ENCODE measurements at places on chromosomes 5 and 9. TPM values are rescaled to one million over a fixed set of nuclear protein-coding genes. Genes with fewer than 3 reads are reported as not detected.

GRCh38 chr9:34958411-34958982, 412 bp downstream of the PHF24 start:
- DNase-seq: no peak
- H3K27me3 ChIP-seq: peaks cover 5% of the 10 kb centered on the region
- H3K4me3 ChIP-seq: peak overlapping the region; percentile 42
- H3K4me1 ChIP-seq: no peaks in the 10 kb centered on the region
- H3K27ac ChIP-seq: no peak overlapping the region
- H3K36me3 ChIP-seq: no peaks in the 10 kb centered on the region

DNA sequence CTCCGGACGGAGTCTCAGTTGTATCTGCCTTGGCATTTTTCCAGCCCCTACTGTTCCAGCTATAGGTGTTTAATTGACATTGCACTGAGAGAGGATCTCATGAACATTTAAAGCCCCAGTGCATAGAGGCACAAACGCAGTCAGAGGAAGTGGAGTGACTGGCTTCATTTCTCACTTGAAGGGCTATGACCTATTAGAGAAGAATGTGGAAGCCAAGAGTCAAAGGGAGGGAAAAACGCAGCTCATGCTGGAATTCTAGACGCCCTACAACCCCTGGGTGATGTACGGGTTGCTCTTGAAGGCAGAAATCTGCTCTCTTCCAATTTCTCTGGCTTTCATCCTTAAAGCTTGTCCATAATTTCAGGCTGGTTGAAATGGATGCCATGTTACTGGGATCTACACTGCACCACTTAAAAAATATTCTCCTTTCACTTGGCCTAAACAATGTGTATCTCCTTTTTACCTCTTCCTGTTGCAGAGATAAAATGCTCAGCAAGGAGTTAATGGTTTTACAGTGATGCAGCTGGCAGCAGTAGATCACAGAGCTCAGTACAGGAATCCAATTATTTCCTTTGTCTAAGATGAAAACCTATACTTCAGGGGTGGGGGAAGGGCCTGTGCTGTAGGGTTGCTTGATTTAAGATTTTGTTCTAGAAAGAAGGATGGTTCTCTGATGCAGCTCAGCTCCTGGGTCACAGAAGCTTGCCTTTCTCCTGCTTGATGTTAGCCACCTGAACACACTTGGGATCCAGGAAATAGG, 61.8 kb upstream of the MAMDC2 start:
- H3K27me3 ChIP-seq: no peaks in the 10 kb centered on the region
- H3K4me3 ChIP-seq: no peak overlapping the region
- DNase-seq: no peak
- H3K36me3 ChIP-seq: no peaks in the 10 kb centered on the region
- H3K4me1 ChIP-seq: no peaks in the 10 kb centered on the region
- no peak overlapping the region for H3K27ac ChIP-seq

DNA sequence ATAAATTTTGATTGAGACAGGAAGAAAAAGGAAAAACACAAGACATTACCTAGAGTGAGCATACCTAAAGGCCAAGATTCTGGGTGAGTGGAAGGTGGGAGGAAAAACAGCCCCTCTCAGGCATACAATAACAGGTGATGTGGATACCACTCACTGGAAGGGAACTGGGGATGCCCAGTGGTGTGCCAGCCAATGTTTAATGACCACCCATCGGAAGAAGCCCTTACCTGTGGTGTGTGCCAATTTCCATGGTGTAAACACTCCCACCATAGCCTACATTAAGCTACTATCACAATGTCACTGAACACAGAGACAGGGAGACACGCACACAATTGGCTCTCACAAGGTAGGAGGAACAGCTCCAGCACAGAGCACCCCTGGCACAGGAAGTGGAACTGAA, 63.5 kb downstream of the SEMA5A start:
- no peaks in the 10 kb centered on the region for H3K4me1 ChIP-seq
- no peaks in the 10 kb centered on the region for H3K36me3 ChIP-seq
- DNase-seq: no peak
- H3K4me3 ChIP-seq: no peak overlapping the region

DNA sequence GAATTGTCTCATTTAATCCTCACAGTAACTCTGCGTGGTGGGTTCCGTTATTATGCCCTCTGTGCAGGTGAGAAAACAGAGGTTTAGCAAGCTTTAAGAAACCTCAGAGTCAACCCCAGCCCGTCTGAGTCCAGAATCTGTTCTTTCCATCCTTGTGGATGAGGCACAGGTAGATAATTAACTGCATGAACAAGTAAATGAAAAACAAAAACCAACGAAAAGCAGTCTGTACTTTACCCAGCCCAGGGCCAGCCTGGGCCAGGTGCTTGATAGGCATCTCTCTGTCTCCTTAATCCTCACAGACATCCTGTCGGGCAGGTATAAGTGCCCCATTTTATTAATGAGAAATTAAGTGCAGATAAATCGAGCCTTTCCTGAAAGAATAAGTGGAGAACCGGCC, 25.3 kb upstream of the CXCL14 start:
- no peak overlapping the region for H3K27ac ChIP-seq
- no peaks in the 10 kb centered on the region for H3K4me1 ChIP-seq
- no peaks in the 10 kb centered on the region for H3K27me3 ChIP-seq
- H3K36me3 ChIP-seq: no peaks in the 10 kb centered on the region
- DNase-seq: no peak

DNA sequence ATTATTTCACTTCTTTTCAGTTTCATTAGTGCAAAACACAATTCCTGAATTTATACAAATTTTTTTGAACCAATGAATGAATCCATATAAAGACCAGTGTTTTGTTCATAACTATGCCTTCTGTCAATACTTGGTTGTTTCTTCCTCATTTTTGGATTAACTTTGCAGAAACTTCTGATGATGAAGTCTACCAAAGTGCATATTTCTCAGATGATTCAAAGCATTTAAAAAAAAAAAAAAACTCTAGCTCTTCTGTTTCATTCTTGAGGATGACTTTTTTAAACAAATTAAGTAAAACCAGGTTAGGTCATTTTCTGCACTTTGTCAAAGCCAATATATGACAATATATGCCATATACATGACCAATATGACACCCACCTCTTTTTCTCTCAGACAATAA, 92.6 kb downstream of the CHSY3 start:
- H3K36me3 ChIP-seq: no peaks in the 10 kb centered on the region
- no peak overlapping the region for H3K27ac ChIP-seq
- no peaks in the 10 kb centered on the region for H3K4me1 ChIP-seq
- H3K4me3 ChIP-seq: no peak overlapping the region
- H3K27me3 ChIP-seq: no peaks in the 10 kb centered on the region

The HK3 gene
- total RNA-seq: 3.5 TPM

DNA sequence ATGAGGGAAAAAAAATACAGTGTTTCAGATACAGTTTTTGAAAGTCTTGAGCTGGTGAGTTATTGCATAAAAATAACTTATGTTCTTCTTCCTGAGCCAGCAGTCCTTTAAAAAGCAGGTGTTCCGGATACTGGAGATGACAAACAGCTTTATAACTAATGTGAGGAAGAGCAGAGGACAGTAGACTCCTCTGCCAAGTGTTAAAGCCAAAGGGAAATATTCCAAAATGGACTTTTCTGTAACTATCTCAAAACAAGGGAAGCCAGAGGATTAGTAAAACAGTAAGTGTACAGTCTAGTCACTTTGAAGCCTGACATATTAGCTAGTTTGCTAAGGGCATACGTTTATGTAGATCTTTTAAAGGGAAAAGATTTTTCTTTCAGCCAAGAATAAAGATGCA, 11.0 kb upstream of the SNCAIP start:
- H3K27ac ChIP-seq: no peak overlapping the region
- DNase-seq: no peak
- H3K27me3 ChIP-seq: peaks cover 8% of the 10 kb centered on the region
- H3K36me3 ChIP-seq: no peaks in the 10 kb centered on the region
- no peaks in the 10 kb centered on the region for H3K4me1 ChIP-seq

GRCh38 chr5:14250748-14251701, 107.9 kb downstream of the TRIO start:
- H3K4me1 ChIP-seq: peaks cover 4% of the 10 kb centered on the region
- H3K4me3 ChIP-seq: no peak overlapping the region
- no peak overlapping the region for H3K27ac ChIP-seq
- H3K36me3 ChIP-seq: no peaks in the 10 kb centered on the region
- no peak for DNase-seq

The MAMDC2 gene
- total RNA-seq: 1.2 TPM

The CYLC2 gene
- not detected for total RNA-seq

- no peaks in the 10 kb centered on the region for H3K4me1 ChIP-seq
- H3K36me3 ChIP-seq: no peaks in the 10 kb centered on the region
- no peak overlapping the region for H3K27ac ChIP-seq
- no peaks in the 10 kb centered on the region for H3K27me3 ChIP-seq
These were observed 564.8 kb upstream of the WWC1 start for GRCh38 chr5:167726642-167727041.

The KIF24 gene
- total RNA-seq: 0.43 TPM

GRCh38 chr9:76643399-76644117, 120.7 kb upstream of the PCA3 start:
- DNase-seq: no peak
- H3K4me3 ChIP-seq: no peak overlapping the region
- no peaks in the 10 kb centered on the region for H3K36me3 ChIP-seq

- no peak for DNase-seq
- no peaks in the 10 kb centered on the region for H3K36me3 ChIP-seq
- no peak overlapping the region for H3K4me3 ChIP-seq
- no peak overlapping the region for H3K27ac ChIP-seq
These were observed 116.8 kb upstream of the SPRY4 start for GRCh38 chr5:142441616-142442015.

GRCh38 chr9:33435821-33436277, 11.5 kb downstream of the AQP3 start:
- H3K27ac ChIP-seq: no peak overlapping the region
- DNase-seq: no peak
- H3K4me1 ChIP-seq: no peaks in the 10 kb centered on the region
- H3K4me3 ChIP-seq: no peak overlapping the region
- H3K27me3 ChIP-seq: no peaks in the 10 kb centered on the region
- H3K36me3 ChIP-seq: no peaks in the 10 kb centered on the region

GRCh38 chr5:64800926-64801325, 32.2 kb downstream of the CWC27 start:
- H3K4me1 ChIP-seq: no peaks in the 10 kb centered on the region
- peaks cover 4% of the 10 kb centered on the region for H3K36me3 ChIP-seq
- no peak overlapping the region for H3K4me3 ChIP-seq
- no peak overlapping the region for H3K27ac ChIP-seq
- no peak for DNase-seq

- no peak for DNase-seq
- H3K27ac ChIP-seq: no peak overlapping the region
- H3K27me3 ChIP-seq: no peaks in the 10 kb centered on the region
- no peaks in the 10 kb centered on the region for H3K36me3 ChIP-seq
These were observed 6.7 kb downstream of the AP3B1 start for GRCh38 chr5:78287833-78288232.

GRCh38 chr9:137960496-137960895, 82.9 kb downstream of the CACNA1B start:
- DNase-seq: no peak
- H3K27ac ChIP-seq: no peak overlapping the region
- H3K27me3 ChIP-seq: no peaks in the 10 kb centered on the region
- no peak overlapping the region for H3K4me3 ChIP-seq
- H3K4me1 ChIP-seq: no peaks in the 10 kb centered on the region

The IFNB1 gene
- total RNA-seq: not detected

- no peak overlapping the region for H3K4me3 ChIP-seq
- H3K36me3 ChIP-seq: no peaks in the 10 kb centered on the region
- no peak for DNase-seq
- H3K27me3 ChIP-seq: no peaks in the 10 kb centered on the region
These were observed 193.2 kb upstream of the KIF2A start for GRCh38 chr5:62112689-62113228.

DNA sequence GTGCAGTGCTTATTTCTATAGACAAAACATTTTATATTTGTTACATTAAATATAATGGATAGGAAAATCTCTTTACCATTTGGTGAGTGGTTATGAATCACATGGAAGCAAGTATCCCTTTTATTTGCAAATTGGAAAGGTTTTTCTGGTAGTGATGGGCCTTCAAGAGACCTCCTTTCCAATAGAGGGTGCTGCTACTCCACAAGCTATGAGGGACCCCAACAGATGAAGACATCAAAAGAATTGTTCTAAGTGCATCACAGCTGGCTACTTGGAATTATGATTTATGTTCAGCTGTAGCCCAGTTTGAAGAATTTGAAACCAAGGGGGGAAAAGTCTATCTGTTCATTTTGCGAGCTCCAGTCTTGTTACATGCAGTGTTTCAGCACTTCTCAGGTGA, 493.7 kb upstream of the SGCD start:
- no peaks in the 10 kb centered on the region for H3K27me3 ChIP-seq
- H3K4me3 ChIP-seq: no peak overlapping the region
- H3K36me3 ChIP-seq: no peaks in the 10 kb centered on the region
- H3K4me1 ChIP-seq: no peaks in the 10 kb centered on the region
- no peak for DNase-seq
- no peak overlapping the region for H3K27ac ChIP-seq

The WNT8A gene
- total RNA-seq: not detected

DNA sequence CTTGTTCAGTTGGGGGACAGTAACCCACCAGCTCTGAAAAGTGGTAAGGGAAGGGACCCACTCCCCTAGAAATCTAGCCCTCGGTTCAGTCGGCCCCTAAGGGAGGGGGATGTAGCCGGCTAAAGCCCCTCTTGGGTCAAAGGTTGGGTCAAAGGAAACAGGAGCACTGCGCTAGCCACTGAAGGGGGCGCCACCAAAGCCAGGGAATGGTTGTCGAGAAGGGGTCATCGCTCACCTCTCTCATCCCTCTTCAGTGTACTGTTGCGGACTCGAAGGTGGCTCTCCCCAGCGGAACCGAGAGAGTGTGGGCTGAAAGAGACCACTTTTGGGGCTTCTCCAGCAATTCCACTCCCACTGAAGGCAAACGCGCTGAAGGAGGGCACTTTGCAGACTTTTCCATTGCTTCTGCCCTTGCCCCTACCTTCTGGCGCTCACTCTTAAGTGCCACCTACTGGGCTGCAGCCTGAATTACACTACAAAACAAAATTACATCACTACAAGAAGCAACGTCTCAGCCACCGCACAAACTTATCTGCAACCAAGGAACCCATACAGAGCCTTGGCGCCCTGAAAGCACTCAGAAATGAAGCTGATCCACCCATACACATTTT, 396.9 kb downstream of the PDE4D start:
- no peaks in the 10 kb centered on the region for H3K4me1 ChIP-seq
- no peak for DNase-seq
- H3K27ac ChIP-seq: no peak overlapping the region
- H3K4me3 ChIP-seq: no peak overlapping the region

DNA sequence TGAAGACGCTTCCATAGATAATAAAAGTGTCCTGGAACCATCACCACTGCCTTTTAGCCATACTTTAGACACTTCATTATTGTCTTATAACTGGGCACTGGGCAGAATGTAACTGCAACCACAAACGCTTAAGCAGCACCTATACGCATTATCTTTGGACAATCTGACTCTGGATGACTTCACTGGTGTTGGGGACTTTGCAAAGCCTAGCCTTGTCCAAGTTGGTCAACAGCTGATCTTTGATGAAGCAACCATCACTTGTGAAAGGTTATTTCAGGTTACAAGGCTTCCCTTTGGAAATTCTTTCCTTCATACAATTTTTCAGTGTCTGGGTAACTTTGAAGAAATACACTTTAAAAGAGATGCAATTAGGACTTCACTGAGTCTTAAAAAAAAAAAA, 77.8 kb upstream of the ZNF462 start:
- H3K27ac ChIP-seq: no peak overlapping the region
- no peaks in the 10 kb centered on the region for H3K36me3 ChIP-seq
- H3K4me3 ChIP-seq: no peak overlapping the region
- no peaks in the 10 kb centered on the region for H3K4me1 ChIP-seq
- no peak for DNase-seq

GRCh38 chr5:34501016-34501415, 155.1 kb upstream of the RAI14 start:
- DNase-seq: no peak
- no peak overlapping the region for H3K4me3 ChIP-seq
- H3K4me1 ChIP-seq: no peaks in the 10 kb centered on the region
- H3K27ac ChIP-seq: no peak overlapping the region

The LRRC70 gene
- total RNA-seq: 0.87 TPM

The COL27A1 gene
- total RNA-seq: 20.3 TPM

The IFNE gene
- not detected for total RNA-seq

Measured in pancreas (tissue), 10 donors.